ENCODE measurements at places on chromosomes 12 and 14.

GRCh38 chr12:51915951-51916350 is 8.6 kb downstream of the ACVRL1 start:
- no peak for DNase-seq

DNA sequence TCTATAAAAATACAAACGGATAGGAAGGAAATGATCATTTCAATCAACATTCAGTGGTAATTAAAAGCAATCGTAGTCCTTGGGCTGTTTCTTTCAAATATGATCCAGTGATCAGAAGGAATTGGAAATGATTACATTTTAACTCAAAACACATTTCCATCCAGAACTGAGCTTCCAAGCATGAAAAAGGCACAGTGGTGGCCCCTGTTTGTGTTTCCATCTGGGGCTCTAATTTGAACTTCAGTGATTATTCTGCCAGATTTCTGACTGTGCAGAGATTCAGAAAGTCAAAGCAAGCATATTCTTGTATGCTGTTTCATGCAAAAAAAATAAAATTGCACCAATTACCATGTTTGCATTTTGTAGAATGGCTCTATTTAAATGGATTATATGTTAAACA is 157.0 kb upstream of the LMNTD1 start:
- no peak for DNase-seq

DNA sequence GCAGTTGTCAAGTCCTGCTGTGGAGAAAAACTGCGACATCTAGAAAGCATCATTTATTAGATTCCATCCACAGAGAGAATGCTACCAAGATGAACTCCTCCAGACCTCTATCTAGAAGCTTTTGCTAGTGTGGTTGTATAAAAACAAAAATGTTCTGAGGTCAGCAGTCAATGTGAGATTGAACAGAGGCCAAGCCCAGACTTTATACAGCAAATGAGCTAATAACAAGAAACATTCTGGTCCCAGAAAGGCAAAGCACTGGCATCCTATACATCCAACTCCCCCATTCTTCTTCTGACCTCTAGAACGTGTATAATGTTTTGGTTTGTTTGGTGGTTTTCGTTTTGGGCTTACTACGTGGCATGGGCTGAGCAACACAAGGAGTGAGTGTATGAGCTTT is 26.7 kb upstream of the RIN3 start:
- no peak for DNase-seq

GRCh38 chr14:68261092-68261842 is 441.7 kb downstream of the RAD51B start:
- DNase-seq = no peak

DNA sequence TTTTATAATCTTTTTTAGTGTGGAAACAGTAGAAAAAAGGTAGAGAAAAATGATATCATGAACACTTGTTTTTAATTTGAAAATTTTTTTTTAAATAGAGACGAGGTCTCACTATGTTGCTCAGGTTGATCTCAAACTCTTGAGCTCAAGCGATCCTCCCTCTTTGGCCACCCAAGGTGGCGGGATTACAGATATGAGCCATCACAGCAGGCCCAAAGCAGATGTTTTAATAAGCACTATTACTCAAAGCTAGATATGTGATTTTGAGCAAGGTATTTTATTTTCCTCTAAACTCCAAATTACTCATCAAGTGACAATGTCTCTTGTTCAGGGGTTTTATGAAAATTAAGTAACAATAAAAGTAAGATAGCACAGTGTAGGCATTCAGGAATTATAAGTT is 10.7 kb upstream of the WDR89 start:
- no peak for DNase-seq

GRCh38 chr14:33016613-33017012 is 77.9 kb downstream of the NPAS3 start:
- no peak for DNase-seq

DNA sequence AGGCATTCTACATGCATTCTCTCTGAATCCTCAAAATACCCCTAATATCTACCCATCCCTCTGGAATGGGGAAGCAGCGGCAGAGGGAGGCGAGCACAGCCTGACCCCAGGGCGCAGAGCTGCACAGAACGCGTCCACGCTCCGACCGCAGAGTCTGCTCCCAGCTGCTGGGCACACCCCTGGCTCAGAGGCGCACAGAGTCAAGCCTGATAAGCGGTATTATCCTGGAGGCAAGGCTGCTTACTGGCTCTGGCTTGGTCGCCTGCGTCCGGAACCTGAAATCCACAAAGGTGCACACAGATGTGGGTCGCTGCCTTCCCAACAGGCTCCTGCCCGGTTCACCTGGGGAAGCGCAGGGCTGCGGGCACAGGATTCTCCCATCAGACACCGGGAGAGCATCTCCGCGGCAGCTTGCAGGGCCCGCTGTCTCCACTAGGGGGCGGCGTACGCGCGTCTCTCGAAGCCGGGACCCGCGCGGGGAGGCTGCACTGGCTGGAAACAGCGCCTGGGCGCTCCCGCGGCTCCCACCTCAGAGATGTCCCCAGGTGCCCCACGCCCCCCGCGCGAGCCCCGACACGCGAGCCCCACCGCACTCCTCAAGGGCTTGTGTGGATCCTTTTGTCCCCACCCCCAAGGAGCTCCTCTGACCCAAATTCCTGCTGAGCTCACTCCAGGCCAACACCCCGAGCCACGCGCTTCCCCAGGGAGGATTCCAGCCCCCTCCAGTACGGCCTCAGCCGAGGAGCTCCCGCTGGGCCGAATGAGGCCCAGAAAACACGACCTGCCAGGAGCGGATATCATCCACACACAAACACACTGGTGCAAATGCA is 120.1 kb upstream of the FZD10 start:
- DNase-seq = peak; percentile 43

GRCh38 chr12:3574986-3575385 is 84.0 kb downstream of the PRMT8 start:
- DNase-seq = no peak

DNA sequence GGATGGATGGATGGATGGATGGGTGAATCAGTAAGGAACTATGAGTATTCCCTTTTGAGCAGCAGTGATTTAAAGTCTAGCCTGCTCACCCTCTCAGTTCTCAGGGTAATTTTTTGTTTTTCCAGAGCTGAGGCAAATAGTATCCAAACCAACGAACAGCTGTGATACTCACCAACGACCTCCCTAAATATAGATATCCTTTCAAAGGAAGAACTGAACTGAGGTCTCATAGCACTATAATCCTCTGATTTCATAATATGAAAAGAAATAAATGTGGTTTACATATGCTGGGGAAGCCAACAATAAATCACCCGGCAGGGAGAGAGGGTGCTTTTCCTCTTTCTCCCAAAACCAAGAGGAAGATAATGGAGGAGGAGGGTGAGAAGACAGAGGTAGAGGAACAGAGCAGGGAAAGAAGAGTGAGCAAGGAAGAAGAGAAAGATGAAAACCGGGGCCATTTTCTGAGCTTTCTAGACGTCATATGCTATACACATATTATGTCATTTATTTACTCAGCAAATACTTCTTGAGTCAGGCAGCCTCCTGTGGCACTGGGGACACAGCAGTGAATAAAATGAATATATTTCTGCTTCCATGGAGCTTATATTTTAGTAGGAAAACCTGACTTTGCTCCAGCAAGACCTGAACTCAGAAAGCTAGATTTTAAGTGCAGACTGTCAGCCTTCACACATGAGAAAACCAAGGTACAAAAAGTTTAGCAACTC is 710.7 kb upstream of the TBX3 start:
- no peak for DNase-seq

- no peak for DNase-seq
Measured at GRCh38 chr14:20618271-20618749, 23.2 kb downstream of the OR6S1 start.

DNA sequence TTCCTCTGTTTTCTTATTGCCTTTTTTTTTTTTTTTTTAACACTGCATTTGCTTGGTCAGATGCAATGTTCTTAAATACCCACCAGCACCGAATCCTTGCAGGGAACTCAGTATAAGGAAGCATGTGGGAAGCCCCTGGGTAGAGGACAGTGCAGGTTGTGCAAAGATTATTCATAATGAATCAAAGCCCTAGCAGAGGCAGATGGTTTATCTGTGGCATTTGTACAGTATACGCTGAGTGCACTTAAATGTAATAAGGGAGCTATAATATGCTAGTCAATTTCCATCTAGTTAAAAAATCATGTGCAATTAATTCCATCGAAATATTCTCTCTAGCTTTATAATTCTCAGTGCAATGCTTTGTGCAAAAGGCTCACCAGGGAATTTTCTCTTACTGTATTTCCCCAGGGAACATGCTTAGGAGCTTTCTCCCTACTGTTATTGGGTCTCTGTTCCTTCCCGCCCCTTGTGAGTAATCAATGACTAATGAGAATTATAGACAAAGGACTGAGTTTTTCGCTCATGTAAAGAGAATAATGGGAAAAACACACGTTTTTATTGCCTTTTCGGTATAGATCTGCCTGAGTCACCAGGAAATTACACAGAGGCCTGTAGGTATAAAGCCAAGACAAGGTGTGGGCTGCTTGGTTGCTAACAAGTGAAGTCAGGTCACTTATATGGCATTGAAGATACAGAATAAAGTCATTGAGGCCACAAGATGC is 1214.3 kb upstream of the TMEM132C start:
- DNase-seq = no peak

DNA sequence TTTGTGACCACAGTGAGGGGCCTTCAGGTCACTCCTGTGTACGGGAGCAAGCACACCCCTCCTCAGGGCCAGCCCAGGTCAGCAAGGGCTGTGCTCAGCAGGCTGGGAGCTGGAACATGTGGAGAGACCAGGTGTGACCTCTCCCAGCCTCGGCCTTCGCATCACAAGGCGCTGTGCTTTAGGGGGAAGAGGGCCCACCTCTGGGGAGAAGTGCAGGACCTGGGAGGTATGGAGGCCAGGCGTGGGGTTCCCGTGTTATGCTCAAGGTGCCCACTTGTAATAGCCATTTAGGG is 194.6 kb upstream of the PRMT8 start:
- DNase-seq = no peak

DNA sequence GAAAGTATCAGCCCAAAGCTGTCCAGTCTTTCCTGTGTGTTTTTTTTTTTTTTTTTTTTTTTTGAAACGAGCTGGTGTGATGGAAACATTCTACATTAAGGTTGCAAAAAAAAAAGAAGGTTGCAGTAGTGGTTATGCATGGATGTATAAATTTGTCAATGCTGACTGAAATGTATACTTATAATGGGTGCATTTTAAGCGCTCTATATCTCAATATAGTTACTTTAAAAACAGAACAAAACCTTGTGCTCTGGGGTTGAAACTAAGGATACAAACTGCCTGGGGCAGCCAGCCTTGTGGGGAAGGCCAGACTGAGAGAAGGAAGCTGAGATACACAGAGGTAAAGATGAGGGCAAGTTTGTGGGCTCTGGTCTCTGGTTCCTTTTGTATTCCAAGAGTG is 87.3 kb upstream of the RMST start:
- no peak for DNase-seq

DNA sequence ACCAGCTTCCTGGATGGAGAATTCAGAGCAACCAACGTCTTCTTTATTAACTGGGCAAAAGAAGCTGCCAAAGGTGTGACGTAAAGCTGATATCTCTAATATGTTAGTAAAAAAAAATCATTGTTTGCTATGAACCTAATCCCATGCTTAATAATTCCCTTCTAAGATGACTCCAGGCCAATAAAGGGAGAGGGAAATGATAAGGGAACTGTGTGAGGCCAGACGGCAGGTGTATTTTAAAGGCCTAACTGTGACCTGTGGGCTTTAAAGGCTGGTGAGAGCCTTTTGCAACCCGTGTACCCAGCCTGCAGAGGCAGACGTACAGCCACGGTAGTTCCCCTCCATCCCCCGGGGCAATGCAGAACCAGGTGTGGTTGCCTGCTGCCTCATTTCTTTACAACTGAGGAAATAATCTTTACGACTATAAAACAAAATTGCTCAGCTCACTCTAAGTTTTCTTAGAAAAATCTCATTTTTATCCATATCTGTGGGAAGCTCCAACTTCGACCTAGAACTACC is 370.6 kb downstream of the EGLN3 start:
- DNase-seq = no peak

GRCh38 chr12:29149691-29150281 is 708 bp downstream of the FAR2 start:
- peak; percentile 9 for DNase-seq

DNA sequence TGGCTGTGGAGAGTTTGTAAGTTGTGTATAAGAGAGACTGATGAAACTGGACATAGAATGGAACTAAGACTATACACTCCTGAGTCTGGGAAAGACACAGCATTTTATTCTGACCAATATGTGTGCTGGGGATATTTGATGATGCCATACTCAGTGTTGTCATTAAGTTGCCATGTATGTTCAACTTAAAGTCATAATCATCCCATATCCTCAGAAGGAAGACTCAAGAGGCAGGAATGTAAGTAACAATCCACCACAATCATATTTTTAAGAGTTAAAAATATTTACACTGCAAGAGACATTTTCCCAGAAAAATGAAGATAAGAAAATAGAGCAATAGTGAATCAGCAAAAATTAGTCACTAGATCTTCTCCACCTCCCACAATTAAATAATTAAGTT is 120.1 kb downstream of the MDGA2 start:
- no peak for DNase-seq

DNA sequence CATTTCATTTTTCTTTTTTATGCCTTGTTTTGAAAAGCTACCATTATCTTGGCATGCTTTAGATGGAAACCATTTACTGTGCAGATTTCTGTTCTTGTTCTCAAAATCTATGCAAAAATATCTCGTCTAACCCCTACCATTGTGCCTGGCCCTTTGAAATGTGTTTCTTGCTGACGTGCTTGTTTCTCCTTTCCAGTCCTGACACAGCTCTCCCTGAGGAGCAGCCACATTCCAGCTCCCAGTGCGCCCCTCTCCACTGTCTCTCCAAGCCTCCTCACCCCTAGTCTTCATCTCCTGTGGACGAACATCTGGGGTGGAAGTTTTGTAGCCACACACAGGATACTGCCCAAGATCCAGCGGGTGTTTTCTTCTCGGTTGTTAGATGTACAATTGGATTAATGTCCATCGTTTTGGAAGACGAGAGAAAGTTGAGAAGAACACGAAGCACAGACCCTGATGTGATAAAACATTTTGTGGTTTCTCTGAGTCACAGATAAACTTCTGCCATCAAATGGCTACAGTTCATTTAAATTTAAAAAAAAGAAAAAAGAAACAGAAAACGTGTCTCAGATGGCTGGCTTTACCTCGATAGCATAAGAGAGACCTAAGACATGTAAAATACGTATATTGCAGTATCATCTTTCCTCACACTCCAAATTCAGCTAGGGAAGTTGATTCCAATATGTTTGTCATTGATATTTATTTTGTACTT is 21.9 kb upstream of the FGD4 start:
- no peak for DNase-seq

- DNase-seq = no peak
Measured at GRCh38 chr12:122753319-122753650, 661 bp downstream of the DENR start.

DNA sequence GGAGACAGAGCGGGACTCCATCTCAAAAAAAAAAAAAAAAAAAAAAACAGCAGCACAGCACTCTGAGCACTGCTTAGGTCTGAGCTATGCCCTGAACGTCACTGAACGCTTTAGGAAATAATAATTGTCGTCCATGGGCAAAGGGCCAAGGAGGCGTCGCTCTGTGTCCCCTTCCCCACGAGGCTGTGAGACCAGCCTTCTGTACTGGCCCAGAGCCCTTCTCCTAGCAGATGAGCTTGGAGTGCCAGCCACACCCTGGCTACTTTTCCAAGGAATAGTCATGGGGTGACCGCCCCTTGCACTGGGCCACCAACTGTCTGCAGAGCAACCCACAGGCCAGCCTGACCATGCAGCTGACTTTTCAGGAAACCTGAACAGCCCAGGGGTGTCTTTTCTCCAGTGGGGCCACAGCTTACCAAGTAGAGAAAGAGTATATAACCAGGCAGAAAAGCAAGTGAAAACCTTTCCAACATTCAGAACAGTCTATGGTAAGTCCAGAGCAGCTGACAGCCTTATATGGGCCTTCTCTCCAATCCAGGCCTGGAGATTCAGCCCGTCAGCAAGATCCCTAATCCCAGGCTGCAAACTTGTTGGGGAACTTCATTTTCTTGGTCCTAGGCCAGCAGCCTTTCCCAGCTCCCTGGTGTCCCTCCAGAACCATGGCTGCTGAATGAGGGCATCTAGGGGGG is 28.5 kb downstream of the CD9 start:
- no peak for DNase-seq

All from activated CD8-positive, alpha-beta memory T cell treated with anti-CD3 and anti-CD28 coated beads for 48 hours (primary cell).